ENCODE measurements at places on chromosomes 5 and 9.
A peak's percentile ranks its signal among the peaks of the same experiment; 100 is the strongest.

- no peak for DNase-seq
These were observed 76.0 kb upstream of the TBCA start for GRCh38 chr5:77852068-77852513.

- DNase-seq, result no peak
These were observed 8.1 kb downstream of the UBQLN1 start for GRCh38 chr9:83699615-83700014.

- no peak for DNase-seq
These were observed 185.2 kb upstream of the NREP start for GRCh38 chr5:111942201-111942600.

DNA sequence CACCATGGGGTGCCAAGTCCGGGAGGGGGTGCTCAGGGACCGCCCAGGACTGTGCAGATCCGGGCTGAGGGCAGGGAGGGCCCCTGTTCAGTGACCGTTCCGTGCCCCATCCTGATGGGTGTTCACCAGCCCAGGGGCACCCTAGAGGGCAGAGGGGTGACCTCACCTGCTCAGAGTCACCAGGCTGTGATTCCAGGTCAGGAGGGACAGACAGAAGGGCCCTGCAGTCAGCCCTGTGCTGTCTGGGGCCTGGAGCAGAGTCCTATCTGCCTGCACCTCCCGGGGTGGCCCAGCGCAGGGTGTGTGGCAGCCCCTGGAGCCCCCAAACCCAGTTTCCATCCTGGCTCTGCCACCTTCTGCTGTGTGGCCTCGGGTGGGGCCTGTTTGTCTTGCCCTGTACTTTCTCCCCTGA lies 241.9 kb downstream of the PBX3 start:
- DNase-seq, result no peak

- DNase-seq, result peak; percentile 60
These were observed 9.3 kb upstream of the ZDHHC12 start for GRCh38 chr9:128733256-128733655.

GRCh38 chr5:91313757-91314673 lies 69.1 kb downstream of the ARRDC3 start:
- peak; percentile 72 for DNase-seq

GRCh38 chr9:121556082-121556481 lies 56.4 kb upstream of the GGTA1 start:
- DNase-seq, result no peak

DNA sequence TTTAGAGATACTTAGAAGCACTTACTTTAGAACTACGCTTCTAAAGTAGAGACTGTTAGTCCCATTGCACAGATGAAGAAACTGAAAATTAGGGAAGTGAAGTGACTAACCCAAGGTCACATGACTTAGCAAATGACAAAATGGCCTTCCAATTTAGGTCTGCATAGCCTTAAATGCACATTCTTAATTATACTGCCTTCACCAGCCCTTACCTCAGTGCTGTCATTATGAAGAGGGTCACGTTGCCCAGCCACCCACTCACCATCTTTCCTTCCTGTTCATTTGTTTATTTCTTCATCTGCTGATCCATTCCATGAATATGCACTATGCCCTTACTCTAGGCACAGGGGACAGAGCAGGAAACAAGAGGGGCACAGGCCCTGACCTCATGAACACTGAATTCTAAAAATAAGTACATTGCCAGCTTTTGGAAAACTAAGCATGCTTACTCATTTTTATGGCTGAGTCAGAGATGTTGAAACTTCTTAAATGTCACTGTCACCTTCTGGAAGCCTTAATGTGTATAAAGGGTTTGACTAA lies 8.6 kb downstream of the HAVCR2 start:
- DNase-seq, result no peak

DNA sequence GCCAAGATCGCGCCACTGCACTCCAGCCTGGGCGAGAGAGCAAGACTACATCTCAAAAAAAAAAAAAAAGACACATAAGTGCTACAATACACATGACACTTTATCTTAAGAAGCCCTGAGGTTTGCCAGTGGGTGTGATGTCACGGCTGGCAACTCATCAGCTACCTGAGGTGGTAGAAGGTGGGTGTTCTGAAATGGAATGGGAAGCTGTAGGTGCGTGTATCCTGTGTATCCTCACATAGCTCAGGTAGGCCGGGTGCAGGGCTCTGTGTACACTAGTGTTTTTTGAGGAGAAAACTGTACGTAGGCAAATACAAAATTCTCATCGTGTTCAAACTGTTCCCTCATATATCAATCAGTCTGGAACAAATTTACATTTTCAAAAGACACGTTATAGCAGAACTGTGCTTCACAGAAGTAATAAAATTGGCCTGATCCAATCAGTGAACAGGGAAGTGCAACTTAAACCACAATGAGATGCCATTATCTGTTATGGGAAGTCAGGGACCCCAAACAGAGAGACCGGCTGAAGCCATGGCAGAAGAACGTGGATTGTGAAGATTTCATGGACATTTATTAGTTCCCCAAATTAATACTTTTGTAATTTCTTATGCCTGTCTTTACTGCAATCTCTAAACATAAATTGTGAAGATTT lies 10.4 kb downstream of the BICD2 start:
- DNase-seq, result no peak

- DNase-seq, result peak; percentile 64
These were observed 48.4 kb downstream of the GPR21 start for GRCh38 chr9:123081824-123082223.

DNA sequence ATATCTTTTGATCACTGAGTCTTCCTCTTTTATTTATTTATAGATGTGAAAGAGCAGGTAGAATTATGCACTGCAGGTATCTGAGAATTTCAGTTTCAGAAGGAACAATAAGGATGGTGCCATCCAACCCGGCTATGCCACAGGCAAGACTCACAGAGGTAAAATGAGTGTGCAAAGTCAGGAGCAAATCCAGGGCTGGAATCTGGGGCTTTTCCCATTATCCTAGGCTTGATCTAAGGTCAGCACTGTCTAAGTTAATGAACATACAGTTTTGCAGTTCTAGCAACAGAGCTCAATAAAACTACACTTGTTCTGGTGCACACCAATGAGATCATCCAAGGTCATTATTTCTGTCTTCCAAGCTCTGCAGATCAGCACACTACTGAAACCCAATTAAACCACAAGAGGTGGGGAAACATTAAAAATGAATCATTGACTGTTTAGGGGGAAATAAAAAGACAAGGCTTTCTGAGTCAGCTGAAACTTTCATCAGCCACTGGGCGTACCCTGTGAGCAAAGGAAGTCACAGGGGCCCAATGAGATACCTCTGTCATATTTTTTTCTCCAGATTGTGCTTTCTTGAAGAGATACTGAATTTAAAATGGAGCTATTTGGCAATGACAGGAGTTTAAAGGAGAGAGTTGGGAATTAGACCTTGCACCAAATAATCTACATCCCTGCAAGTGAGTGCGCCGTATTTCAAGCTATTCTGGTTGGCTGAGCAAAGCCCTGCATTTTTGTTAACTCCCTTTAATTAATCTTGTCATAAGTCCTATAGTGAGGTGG lies 662.2 kb upstream of the ZNF608 start:
- DNase-seq, result no peak

GRCh38 chr5:158139161-158139560 lies 280.2 kb upstream of the CLINT1 start:
- DNase-seq, result no peak

DNA sequence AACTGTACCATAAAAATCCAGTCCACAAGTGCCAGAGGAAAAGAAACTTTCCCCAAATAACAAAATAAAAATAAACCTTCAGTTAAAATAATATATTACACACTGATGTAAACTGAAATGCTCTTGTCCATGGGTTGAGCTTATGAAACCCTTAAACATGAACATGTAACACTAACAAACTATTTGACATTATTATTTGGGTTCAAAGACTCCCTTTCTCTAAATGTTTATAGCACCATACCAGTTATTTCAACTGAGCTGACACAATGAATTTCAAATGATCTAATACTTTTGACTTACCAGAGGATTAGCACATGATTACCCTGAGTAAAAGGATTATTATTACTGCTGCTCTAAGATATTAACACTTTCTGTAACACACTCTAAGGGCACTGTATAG lies 251.1 kb downstream of the BNC2 start:
- DNase-seq, result no peak

DNA sequence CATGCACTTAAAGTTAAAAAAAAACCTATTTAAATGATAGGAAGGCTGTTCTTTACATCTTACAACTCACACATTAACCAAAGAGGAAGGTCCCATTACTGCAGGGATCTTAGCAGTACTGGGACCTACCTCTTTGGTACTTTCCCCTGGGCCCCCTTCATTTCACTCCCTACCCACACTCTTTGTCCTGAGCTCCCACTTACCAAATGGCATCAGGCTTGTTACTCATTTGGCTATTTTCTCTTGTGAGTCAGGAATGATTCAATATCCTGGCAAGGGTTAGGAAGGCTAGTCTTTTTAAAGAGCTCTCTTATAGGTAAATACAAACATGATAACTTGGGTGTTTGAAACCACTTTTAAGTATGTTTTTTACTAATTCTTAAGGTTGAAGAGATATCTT lies 117.4 kb upstream of the ELL2 start:
- no peak for DNase-seq

GRCh38 chr5:6427694-6428093 lies 21.0 kb upstream of the UBE2QL1 start:
- no peak for DNase-seq

- no peak for DNase-seq
These were observed 587 bp downstream of the MIER3 start for GRCh38 chr5:56951126-56951945.

- DNase-seq, result no peak
These were observed 24.3 kb upstream of the RPS14 start for GRCh38 chr5:150473673-150474358.

DNA sequence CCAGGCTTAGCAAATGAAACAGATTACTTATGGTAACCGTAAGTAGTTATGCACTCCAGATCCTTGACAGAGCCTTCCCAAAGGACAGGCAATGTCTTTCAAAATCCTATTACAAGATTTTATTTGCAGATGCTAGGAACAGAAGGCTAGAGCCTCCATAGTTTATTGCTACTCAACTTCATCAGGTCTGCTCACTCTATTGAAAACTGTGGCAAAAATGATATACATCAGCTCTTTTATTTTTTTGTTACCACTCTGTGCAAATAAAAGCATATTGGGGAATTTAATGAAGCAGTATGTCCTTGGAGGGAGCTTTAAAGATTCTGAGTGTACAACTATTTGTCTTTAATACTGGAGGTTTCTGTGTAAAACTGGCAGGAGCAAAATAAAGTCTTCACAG lies 46.5 kb downstream of the SLC44A1 start:
- DNase-seq, result no peak

DNA sequence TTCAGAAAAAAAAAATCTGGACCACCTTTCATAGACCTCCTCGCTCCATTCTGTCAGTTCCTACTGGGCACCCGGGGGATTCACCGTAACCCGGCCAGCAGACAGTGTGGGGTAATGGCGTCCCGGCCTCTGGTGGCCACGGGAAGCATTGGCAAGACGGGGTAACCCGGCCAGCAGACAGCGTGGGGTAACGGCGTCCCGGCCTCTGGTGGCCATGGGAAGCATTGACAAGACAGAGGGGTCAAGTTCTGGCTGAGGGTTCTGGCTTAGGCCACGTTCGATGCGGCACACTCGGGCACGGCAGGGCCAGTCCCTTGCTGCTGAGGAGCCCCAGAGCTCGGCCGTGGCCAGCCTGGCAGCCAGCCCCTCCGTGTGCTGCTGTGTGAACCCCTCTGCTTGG lies 116.2 kb upstream of the RAPGEF1 start:
- no peak for DNase-seq

GRCh38 chr5:123344816-123345426 lies 78.3 kb downstream of the CEP120 start:
- peak; percentile 23 for DNase-seq

- no peak for DNase-seq
These were observed 23.0 kb downstream of the RIGI start for GRCh38 chr9:32503008-32503407.

- peak; percentile 57 for DNase-seq
These were observed 125.2 kb downstream of the GPBP1 start for GRCh38 chr5:57298985-57299491.

DNA sequence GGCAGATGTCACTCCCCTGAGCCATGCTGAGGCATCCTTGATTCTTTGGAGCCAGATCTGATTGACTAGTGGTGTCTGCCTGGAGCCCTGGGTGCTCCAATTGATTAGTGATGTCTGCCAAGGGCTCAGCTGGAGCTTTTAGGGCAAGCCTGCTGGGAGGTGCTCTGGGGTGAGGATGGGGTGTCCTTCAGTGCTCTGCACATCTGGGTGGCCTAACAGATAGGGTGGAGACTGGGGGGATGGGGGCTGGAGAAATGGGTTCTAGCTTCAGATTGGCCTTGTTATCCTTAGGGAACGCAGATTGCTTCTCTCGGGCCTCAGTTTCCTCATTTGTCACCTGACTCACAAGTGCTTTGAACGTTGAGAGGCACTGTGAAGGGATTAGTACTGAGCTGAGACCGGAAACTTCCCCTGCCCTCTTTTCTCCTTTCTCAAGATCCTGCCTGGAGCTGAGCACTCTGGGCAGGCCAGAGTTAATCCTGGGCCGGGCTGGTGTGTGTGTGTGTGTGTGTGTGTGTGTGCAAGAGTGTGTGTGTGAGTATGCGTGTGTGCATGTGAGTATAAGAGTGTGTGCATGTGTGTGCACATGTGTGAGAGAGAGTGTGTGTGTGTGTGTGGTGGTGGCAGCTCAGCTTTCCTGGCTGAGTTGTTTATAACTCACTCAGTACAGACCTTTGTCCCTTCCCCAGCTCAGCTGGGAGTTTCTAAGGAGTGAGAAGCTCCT lies 5.6 kb upstream of the IER5L start:
- DNase-seq, result no peak

GRCh38 chr5:163269624-163270023 lies 167.8 kb upstream of the CCNG1 start:
- no peak for DNase-seq

DNA sequence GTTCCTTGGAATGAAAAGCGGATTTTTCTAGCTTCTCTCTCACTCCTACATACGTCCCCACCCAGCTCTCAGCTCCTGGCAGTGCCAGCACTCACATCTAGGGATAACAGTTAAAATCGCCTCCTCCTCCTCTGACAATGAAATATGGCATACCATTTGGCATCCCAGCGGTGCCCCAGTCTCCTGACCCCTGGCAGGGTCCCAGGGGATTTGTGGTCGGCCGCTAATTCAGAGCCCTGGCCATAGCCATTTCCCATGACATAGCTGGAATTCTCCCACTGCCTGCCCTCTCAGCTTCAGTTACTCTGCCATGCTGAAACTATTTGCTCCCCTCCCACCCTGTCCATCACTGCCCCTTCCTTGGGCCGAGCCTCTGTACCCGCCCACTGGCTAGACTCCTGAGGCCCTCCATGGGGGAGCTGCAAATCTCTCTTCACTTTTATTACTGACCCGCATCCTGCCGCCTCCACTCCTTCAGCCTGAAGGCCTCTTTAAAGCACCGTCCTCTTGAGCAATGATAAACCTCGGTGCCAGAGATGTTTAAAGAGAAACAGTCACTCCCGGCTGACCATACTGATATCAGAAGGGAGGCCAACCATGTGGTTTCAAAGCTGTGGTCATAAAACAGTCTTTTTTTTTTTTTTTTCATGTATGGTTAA lies 139.8 kb downstream of the SLIT3 start:
- DNase-seq, result no peak

DNA sequence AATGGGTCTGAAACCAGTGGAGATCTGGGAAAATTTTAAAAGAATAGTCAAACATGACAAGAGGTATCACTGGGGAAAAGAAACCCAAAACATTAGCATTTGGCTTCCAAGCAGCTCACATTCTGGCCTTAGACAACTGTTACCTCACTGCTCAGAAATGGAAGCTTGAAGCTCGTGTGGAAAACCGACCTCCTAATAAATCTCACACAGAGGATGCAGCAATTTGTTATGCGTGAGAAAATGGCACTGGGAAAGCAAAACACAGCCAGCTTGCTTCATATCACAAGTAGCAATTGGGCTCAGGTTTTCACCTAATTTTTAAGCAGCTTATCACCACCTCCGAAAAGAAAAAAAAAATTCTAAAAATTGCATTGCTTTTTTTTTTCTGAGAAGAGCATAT lies 103.3 kb upstream of the TAS2R1 start:
- DNase-seq, result no peak
